ENCODE measurements at places on chromosomes 3 and 15.

DNA sequence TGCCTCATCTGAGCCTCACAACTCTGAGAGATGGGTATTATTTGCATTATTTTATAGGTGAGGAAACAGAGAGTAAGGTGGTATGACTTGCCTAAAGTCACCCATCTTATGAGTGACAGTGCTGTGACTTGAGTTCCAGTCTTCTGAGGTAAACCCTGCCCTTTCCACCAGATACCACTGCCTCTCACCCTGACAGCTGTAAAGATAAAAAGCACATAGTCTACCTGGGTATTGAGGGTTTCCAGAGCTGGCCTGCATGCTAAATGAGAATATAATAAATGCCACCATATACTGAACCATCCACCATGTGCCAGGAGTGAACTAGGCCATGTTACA, 25.6 kb downstream of the RASGRP1 start:
- DNase-seq: no peak

DNA sequence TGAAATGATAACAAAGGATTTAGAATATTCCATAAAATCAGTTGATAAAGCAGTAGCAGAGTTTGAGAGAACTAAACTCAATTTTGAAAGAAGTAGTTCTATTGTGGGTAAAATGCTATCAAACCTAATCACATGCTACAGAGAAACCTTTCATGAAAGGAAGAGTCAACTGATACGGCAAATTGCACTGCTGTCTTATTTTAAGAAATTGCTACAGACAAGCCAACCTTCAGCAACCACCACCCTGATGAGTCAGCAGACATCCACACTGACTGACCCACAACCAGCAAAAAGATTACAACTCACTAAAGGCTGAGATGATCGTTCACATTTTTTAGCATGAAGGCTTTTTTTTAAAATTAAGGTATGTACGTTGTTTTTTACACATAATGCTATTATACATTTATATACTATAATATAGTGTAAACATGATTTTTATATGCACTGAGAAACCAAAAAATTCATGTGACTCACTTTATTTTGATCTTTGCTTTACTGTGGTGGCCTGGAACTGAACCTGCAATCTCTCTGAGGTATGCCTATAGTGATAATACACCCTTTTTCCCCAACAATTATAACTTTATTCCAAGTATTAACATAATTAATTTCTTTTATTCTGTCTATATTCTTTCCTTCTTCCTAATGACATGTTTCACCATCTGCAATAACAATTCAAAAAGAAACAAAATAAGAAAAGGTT, 109.9 kb downstream of the TBC1D5 start:
- DNase-seq: no peak

DNA sequence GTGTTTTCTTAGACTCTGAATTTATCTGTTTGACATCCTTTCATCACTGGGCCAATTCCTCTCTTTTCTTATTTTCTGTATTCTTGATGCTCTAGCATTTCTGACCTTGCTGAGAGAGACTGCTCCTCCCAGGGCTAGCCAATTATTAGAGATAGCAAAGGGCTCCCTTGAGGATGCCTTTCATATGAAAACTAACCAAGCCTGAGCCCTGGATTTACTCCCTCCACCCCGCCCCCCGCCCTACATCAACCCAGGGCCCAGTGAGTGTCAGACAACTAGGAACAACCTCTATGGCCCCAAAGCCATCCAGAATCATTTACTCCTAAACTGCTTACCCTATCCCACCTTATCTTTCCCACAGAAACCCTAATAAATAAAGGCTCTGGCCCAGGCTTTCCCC, 69.7 kb upstream of the LARS2 start:
- DNase-seq: no peak

DNA sequence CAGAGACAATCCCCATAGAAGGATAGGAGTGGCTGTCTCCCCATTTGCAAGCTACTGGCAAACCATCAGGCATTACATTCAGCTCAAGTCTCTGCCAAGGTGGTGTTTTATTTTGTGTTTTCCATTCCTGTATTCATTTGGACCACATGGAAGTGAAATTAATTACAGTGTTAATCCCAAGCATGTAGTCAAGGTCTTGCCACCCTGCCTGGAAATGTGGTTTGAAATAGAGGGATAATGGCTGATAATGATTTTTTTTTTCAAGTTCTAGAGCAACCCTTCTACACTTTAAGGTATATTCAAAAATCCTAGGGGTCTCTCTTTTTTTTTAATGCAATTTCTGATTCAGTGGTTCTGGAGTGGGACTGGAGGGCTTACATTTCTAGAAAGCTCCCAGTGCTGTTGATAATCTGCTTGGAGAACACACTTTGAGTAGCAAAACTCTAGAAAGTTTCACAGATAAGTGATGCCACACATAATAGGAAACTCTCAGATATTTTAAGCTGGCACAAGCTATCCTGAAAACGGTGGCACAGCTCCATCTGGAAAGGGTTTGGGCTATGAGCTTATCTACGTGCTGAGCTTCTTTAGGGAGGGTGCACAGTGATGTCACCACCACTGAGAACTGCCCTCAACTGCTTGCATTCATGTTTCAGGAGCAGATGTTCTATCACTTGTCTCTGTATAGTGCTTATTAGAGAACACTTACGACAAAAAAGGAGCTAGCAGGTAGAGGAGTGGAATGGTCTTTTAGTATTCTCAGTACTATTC, 140.1 kb upstream of the IL12A start:
- no peak for DNase-seq

- no peak for DNase-seq
Measured at GRCh38 chr3:46325645-46326300, 28.1 kb upstream of the CCR2 start.

GRCh38 chr3:146247911-146248310, 3.0 kb downstream of the PLSCR4 start:
- DNase-seq: no peak

- no peak for DNase-seq
Measured at GRCh38 chr15:61685534-61685933, 374.7 kb downstream of the VPS13C start.

- DNase-seq: peak; percentile 61
Measured at GRCh38 chr3:106333911-106334618, 465.3 kb upstream of the CBLB start.

- DNase-seq: peak; percentile 70
Measured at GRCh38 chr15:88636050-88636449, 2.8 kb upstream of the ISG20 start.

DNA sequence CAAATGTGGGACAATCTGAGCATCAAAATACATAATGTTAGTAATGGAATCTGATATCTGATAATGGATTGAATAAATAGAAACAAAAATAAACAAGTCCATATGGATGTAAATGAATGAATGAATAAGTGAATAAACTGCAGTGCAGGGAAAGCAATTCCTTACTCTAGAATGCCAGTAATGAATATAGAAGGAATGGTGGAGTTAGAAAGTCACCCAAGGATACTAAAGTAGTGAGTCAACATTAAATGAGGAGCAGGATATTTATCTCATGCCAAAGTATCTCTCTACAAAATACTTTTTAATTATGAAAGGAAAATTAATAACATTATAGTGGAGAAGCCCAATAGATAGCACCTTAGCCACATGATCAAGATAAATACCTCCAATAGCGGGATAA, 300.3 kb downstream of the FEZF2 start:
- DNase-seq: no peak
